ENCODE measurements at places on chromosomes 12 and 14.

- no peak for DNase-seq
These were observed 28.6 kb upstream of the CEBPE start for GRCh38 chr14:23147676-23148075.

DNA sequence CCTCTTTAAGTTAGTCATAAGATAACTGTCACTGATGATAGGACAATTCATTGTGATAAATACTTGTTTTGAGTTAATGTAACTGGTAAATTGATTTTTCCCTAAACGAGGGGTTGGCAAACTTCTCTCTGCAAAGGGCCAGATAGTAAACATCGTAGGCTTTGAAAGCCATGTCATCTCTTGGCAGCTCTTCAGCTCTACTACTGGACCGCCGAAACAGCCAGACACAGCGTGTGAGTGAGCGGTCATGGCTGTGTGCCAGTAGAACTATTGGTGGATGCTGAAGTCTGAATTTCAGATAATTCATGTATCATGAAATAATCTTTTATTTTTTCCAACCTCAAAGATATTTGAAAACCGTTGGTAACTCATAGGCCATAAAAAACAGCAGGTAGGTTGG is 9.9 kb downstream of the PIWIL1 start:
- DNase-seq, result no peak

DNA sequence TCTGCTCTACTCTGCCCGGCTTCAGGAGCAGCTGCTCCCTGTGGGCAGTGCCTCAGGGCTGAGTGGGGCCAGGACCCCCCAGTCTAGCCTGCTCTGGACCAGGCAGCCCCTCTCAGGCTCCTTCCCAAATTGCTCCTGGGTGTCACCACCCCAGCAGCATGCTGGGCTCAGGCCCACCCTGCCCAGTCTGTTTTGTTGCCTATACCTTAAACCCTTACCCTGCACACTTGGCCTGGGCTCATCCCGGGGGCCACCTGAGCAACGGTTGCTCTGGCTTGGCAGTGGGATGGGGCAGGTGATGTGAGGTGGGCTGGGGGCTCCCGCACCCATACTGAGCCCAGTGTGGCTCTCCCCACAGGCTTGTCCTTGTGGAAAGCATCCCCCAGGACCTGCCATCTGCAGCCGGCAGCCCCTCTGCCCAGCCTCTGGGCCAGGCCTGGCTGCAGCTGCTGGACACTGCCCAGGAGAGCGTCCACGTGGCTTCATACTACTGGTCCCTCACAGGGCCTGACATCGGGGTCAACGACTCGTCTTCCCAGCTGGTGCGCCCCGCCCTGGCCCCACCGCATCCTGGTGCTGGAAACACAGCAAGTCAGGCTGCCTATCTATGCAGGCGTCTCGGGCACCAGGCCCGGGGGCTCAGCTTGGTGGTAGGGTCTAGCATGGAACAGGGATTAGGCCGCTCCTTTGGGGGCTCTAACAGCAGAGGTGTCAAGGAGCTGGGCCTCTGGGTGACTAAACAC is 3.9 kb downstream of the PLD4 start:
- DNase-seq, result no peak

GRCh38 chr14:49494836-49495235 is 91.3 kb downstream of the RPS29 start:
- no peak for DNase-seq

DNA sequence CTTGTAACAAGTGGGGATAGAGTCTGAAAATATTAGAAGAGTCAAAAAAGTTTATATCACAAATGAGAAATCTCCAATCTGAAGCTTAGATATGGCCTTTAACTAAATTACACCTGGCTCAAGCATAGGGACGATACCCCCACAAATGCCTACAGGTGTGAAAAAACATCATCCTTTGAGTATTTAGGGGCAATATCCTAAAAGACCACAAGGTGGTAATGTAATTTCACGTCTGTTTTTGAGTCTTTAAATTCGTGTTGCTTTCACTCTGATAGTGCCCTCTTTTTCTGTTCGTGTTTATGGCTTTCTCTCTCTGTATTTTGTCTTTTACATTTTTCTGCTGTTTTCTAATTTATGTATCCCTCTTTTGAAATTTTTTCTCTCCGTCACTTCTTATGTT is 84.3 kb downstream of the ETNK1 start:
- no peak for DNase-seq

- no peak for DNase-seq
These were observed 1.3 kb upstream of the ARHGAP5 start for GRCh38 chr14:32075672-32076277.

GRCh38 chr14:65738339-65738738 is 325.8 kb downstream of the FUT8 start:
- no peak for DNase-seq

GRCh38 chr12:99521664-99522063 is 125.9 kb upstream of the GARIN6 start:
- DNase-seq, result no peak

DNA sequence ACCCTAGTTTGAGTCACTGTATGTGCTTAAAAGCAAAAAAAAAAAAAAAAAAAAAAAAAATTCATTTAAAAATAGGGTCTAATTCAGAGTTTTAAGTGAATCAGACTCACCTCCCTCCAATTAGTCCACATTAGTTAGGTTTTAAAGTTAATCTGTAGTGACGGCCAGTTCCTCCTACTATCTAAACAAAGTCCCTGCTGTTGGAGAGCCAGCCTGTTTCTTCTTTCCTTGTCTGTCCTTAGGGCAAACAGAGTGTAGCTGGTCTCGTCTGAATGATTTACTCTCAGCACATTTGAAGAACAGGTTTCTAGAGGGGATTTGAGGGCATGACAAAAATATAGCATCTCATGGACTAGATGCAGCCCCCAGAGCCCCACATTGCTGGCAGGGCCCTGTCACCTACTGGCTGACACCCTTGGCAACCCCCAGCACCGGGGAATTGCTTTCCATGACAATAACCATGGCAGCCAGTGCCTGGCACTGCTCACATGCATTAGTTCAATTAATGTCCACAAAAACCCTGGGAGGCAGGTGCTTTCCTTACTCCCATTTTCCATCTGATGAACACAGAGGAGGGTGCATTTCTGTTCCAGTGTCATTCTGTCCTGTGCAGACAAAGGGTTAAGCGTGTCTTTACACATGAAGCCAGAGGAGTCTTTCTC is 138.3 kb downstream of the PLXNC1 start:
- DNase-seq, result no peak

GRCh38 chr12:6093764-6094163 is 30.7 kb downstream of the VWF start:
- no peak for DNase-seq

- DNase-seq, result no peak
These were observed 991.9 kb downstream of the FLRT2 start for GRCh38 chr14:86521843-86522242.

- DNase-seq, result no peak
These were observed 27.5 kb upstream of the DENND5B start for GRCh38 chr12:31618228-31619025.

DNA sequence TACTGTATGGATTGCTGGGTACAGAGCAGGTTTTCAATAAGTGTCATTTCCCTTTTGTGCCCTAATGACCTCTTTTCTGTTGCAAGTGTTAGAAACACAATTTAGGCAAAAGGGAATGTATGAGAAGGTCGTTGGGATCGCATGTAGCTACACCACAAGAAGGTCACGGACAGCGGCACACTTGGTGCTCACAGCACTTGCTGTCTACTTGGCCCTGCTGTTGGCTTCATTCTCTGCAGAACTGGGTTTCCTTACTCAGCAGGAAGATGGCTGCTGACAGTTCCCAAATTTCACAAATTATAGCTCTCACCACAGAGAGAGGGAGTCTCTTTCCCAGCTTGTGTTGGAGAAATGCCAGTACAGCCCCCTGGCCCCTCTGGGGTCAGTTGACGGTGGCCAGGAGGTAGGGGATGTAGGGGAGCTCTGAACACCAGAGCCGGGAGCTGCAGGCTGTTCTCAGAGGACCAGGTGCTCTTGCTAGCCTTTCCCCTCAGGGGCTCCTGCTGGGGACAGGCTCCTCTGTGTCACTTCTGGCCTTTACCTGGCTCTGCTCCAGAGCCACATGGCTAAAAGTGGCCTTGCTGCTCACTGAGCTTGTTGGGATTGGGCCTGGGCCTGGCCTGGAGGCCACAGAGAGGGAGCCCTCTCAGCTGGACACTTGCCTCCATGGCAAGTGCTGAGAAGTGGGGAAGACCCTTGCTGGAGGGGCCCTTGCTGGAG is 50.9 kb upstream of the BCL7A start:
- DNase-seq, result no peak

- peak; percentile 23 for DNase-seq
These were observed 18.7 kb downstream of the TSHR start for GRCh38 chr14:80973931-80974641.

GRCh38 chr12:45522227-45522626 is 207.3 kb upstream of the ARID2 start:
- DNase-seq, result no peak

DNA sequence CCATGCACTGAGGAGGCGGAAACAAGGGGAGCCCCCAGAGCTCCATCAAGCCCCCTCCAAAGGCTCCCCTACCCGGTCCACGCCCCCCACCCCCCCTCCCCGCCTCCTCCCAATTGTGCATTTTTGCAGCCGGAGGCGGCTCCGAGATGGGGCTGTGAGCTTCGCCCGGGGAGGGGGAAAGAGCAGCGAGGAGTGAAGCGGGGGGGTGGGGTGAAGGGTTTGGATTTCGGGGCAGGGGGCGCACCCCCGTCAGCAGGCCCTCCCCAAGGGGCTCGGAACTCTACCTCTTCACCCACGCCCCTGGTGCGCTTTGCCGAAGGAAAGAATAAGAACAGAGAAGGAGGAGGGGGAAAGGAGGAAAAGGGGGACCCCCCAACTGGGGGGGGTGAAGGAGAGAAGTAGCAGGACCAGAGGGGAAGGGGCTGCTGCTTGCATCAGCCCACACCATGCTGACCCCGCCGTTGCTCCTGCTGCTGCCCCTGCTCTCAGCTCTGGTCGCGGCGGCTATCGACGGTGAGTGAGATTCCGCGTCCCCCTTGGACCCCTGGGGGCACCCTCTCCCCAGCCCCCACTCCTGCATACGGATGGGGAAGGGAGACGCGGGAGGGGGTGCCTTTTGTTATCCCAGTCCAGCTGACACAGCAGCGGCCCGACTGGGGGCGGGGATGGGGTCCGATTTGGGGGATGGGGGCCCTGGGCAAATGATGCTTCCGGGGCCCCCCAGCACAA is 400 bp downstream of the LRP1 start:
- no peak for DNase-seq
